ENCODE measurements at places on chromosomes 1 and 21. TPM values are rescaled to one million over a fixed set of nuclear protein-coding genes. Genes with fewer than 3 reads are reported as not detected.

Gene LACTBL1
- not detected for total RNA-seq

Gene KPRP
- total RNA-seq, result not detected

Gene RPF1
- total RNA-seq, result 26.9 TPM

Gene NBPF11
- 21.6 TPM for total RNA-seq

Gene DDAH1
- total RNA-seq, result 45.4 TPM

All from parietal lobe (tissue), 2 donors.